Mucosa of descending colon (tissue), 3 donors: ENCODE measurements at places on chromosomes 6 and 20.

- DNase-seq, result no peak
Observed at GRCh38 chr6:126170978-126171382, 168.9 kb upstream of the CENPW start.

- DNase-seq, result no peak
Observed at GRCh38 chr6:14517516-14518105, 400.0 kb downstream of the CD83 start.

DNA sequence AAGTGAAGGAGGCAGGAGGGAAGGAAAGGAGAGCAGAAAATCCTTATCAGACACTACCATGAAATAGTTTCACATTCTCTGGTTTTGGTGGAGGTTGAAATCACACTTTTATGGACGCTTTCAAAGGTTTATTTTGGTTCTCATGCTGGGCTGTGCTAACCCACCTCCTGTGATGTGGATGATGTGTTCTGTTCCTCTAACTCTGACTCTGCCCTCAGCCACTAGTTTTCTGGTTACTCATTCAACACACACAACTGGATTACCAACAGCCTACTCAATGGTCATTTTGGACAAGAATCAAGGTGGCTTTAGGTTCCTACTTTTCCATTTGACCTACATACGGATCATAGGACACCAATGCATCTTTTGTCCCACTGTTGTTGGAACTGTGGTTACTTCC lies 522.1 kb upstream of the BTBD3 start:
- no peak for DNase-seq

GRCh38 chr6:5054245-5054873 lies 30.8 kb upstream of the PPP1R3G start:
- no peak for DNase-seq

GRCh38 chr6:144215402-144215931 lies 65.2 kb downstream of the STX11 start:
- DNase-seq, result peak; percentile 54
